SJCRH30 (cell line): ENCODE measurements at places on chromosomes 2 and 18. TPM values are rescaled to one million over a fixed set of nuclear protein-coding genes. Genes with fewer than 3 reads are reported as not detected.

Gene PRKAG3
- 0.13 and 0.16 TPM in 2 replicates for total RNA-seq

GRCh38 chr2:66268756-66269155 is 166.2 kb upstream of the MEIS1 start:
- H3K27ac ChIP-seq, result no peak overlapping the region
- no peak for DNase-seq
- H3K27me3 ChIP-seq, result no peaks in the 10 kb centered on the region
- no peaks in the 10 kb centered on the region for H3K36me3 ChIP-seq
- no peaks in the 10 kb centered on the region for H3K4me1 ChIP-seq

Gene TDRD15
- total RNA-seq, result 0.02 TPM in 1 of 2 replicates, not detected in the other

Gene SIX3
- 1.8 and 2.0 TPM in 2 replicates for total RNA-seq
